AG10803 (cell line): ENCODE measurements at places on chromosomes 12 and 14.

GRCh38 chr12:42539696-42540095 is 49.9 kb downstream of the PRICKLE1 start:
- peak; percentile 13 for DNase-seq

- no peak for DNase-seq
Measured at GRCh38 chr14:69828354-69828753, 31.3 kb upstream of the SLC10A1 start.

- DNase-seq: peak; percentile 77
Measured at GRCh38 chr12:46264057-46264456, 4.8 kb downstream of the SLC38A1 start.

DNA sequence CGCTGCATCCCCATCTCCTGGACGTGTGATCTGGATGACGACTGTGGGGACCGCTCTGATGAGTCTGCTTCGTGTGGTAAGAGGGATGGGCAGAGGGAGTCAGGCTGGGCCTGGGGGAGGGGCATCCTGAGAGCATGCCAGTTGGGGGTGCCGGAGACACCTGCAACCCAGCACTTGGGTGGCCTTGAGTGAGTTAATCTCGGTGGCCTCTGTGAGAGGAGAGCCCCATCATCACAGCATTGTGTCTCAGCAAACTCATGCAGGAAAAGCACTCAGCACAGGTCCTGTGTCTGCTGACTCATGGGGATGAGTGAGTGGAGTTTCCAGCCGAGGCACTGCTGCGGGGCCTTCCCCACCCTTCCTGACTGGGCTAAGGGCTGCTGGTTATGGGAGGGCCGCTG is 19.6 kb upstream of the LRP1-AS start:
- peak; percentile 59 for DNase-seq

GRCh38 chr14:34569750-34570149 is 30.2 kb upstream of the EAPP start:
- peak; percentile 44 for DNase-seq

DNA sequence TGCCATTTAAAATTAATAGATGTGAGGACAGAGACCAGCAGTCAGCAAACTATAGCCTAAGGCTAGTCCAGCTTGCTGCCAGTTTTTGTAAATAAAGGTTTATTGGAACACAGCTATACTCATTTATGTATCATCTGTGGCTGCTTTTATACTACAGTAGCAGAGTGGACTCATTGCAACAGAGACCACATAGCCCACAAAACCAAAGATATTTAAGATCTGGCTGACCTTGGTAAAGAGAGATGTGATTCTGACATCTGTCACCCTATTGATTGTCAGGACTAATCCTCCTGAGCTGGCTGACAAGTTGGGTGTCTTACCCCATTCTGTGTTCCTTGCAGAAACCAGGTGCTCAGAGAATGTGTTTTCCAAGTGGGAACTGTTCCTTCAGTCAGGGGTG is 99.9 kb downstream of the BEGAIN start:
- DNase-seq: no peak

- no peak for DNase-seq
Measured at GRCh38 chr14:64604881-64605280, 55.1 kb downstream of the PPP1R36 start.

DNA sequence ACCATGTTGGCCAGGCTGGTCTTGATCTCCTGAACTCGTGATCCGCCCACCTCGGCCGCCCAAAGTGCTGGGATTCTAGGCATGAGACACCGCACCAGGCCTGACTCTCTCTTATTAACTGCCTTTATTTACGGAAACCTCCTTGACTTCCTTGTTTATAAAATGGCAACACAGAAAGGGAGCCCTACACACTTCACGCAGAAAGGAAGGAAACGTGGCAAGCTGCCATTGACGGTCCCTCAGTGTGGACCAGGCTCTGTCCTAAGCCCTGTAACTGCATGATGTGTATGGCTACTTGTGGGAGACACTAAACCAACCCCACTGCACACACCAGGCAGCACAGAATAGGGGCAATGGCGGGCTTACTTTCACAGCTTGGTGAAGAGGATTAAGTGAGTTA is 11.7 kb downstream of the CINP start:
- no peak for DNase-seq

DNA sequence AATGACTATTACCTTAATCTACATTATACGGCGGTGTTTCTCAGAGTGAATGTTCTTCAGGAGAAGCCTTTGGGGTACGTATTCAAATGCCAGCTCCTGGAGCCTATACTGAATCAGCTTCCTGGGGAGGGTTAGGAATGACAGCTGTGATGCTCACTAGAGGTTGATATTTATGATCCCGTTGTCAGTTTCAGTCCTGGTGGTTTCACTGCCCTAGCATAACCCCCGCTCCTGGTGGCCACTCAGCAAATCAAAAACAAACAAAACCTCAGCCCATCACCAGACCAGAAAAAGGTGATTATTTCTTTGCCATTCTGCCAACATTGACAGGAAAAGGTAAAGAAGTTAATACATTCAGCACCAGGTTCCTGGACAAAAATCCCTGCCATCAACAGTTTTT is 136.5 kb upstream of the CRY1 start:
- no peak for DNase-seq

DNA sequence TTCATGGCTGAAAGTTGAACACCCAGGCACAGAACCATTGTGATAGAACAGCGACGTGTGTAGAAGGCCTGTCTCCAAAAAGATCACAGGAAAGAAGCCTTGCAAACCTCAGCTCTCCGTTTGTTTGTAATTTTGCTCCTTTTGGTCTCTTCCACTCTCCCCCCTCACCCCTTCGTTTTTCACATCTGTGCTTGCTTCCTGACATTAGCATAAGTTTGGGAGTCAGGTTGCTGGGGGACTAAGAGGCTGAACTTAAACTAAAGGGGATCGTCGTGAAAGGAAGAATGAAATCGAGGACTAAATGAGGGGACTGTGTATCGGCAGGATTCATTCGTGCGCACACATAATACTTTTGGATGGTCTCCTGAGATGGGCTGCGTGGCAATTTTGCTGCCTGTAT is 200.6 kb downstream of the BCAT1 start:
- DNase-seq: no peak

DNA sequence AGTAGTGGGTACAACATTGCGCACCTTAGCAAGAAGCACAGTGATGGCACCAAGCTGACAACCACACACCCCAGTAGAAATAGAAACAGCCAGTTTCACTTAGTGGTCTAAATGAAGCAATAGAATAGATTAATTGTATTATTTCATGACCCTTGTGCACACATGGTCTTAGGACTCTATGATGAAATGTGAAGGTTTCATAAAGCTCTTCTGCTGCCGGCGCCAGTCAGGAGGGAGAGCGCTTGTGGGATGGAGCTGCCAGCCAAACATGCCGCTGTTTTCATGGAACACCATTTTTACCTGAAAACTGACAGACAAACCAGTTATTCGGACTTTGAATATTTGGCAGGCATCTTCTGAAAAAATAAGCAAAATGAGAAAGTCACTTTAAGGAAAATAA is 100.0 kb downstream of the PPP2R5C start:
- no peak for DNase-seq

DNA sequence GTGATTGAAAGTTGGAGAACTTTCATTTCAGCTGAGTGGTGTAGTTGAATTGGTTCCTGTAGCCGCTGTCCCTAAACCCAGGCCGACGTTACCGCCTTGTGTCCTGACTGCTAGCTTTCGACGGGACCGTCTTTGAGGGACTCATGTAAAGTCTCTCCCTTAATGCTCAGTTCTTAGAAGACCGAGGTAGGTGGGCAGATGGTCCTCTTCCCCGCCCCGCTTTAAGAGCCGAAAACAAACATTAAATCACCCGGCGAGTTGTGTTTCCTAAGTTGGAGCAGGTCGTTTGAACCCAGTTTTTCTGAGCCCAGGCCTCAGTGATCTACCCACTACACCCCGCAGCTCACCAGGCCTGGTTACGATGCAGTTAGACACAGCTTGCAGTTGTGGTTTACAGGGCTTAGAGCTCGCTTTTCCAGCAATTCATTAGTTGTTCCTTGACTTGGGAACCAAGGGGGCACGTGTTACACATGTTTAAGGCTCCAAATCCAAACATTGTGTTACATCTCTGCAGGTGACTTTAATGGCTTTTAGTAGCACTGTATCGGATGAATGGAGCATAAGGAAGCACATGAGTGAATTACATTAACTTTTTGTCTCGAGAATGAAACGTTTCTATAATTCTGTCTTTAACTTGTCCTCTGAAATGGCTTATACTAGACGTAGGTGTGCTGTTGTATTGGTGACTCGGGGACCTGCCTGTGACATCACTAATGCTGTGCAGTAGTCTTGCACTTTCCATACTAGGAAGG is 790 bp downstream of the NEDD1 start:
- DNase-seq: peak; percentile 26

GRCh38 chr14:50926851-50927386 is 17.4 kb downstream of the PYGL start:
- DNase-seq: no peak

DNA sequence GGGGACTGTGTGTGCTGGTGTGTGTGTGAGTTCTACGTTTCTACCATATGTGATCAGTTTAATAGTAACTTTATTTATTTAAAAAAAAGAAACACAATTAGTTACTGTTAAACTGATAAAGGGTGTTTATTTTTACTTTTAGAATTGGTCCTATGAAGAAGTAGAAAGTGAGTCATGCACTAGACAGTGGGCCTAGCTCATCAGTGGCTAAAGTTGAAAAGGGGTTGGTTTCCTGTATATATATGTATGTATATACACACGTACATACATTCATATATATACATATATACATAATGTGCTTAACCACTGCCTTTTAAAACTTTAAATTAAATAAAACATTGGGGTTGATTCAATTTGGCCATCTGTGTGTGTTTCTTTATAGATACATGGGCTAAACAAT is 68.8 kb upstream of the TMEM263 start:
- DNase-seq: no peak

DNA sequence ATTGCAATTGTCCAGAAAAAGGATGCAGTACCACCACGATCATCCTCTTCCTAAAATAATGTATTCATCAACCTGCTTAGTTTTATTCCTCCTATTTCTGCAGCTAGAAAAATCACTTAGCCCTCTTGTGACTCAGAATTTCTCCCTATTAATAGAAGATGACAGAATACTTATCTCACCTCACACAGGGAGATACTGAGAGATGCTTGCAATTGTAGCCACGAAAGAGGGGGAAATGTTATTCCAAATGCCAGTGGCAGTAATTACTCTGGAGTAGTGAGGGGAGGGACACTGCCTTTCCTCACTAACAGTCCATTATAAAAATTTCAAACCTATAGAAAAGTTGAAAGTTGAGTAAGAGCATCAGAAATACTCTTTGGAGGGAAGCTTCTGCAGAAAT is 11.8 kb upstream of the DUSP6 start:
- DNase-seq: no peak

- DNase-seq: no peak
Measured at GRCh38 chr14:90490720-90491050, 93.9 kb downstream of the CALM1 start.

GRCh38 chr14:86057018-86057667 is 527.2 kb downstream of the FLRT2 start:
- DNase-seq: peak; percentile 23

DNA sequence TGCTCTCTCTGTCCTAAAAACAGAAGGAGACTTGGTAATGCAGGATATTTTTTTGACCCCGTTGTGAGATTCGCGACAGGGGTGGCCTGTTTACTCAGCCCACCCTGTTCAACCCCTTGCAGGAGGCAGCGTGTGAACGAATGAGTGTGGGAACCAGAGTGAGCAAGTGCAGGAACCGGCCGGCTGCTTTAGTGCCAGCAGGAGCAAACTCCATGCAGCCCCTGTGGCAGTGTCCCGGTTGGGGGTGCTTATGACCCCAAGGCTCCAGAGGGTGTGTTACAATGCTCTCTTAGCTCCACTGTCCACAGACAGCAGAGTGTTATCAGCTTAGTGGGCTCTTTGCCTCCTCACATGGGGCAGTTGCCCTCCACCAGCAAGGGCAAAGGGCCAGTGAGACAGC is 225.2 kb downstream of the ETNK1 start:
- no peak for DNase-seq

DNA sequence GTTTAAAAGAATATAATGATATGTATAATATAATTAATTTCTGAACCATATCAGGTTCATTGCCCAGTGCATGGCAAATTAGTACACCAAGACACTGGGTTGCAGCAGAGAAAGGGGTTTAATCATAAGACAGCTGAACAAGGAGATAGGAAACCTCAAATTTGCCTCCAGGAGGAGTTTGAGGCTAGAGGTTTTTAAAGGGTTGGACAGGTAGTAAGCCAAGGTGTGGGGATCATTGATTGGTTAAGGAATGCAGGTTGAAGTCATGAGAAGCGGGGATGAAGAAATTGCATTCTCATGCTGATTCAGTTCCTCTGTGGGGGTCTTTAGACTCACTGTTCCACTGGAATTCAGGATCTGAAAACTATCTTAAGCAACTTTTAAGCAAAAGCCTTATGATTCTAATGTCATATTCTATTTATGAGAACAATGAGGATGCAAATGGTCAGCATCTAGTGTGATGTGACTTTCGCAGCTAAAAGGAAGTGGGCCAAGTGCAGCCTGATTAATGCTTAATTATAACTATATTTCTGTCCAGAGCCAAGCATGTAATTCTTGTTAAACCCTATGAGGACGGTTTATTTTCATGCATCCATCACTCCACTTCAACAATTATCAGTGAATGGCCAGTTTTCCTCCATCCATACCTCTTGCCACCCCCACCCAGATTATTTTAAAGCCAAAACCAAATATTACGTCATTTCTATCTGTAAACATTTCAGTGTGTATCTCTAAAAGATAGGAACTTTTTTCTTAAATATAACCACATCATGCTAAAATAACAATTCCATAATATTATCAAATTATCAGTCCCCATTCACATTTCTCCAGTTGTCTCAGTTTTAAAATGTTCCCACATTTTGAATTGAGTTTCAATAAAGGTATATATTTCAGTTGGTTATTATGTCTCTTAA is 14.9 kb downstream of the RNF212B start:
- DNase-seq: no peak

- peak; percentile 18 for DNase-seq
Measured at GRCh38 chr12:58296863-58297262, 355.5 kb downstream of the ATP23 start.

- DNase-seq: peak; percentile 3
Measured at GRCh38 chr12:87413784-87414183, 615.4 kb downstream of the C12orf50 start.

- DNase-seq: no peak
Measured at GRCh38 chr12:41972196-41972595, 172.5 kb downstream of the GXYLT1 start.

- no peak for DNase-seq
Measured at GRCh38 chr14:75329369-75329768, 50.7 kb downstream of the FOS start.

DNA sequence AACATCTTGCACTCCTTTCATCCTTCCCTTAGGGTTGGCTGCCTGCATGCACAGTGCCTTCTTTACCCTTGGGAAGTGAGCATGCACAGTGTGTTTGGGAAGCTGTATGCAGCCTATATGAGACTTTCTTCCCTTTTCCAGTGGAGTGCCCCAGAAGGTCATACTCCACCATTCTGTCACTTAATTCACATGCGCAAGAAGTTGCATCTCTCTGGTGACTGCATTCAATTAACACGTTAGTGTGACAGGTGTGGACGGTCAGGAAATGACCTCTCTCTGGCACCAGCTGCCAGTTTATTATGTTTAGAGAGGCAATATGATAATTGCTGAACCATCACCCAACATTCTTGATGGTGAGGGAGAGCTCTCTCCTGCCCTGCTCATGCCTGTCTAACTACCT is 770.0 kb downstream of the FLRT2 start:
- DNase-seq: no peak

GRCh38 chr12:22399464-22400180 is 65.1 kb upstream of the ST8SIA1 start:
- DNase-seq: no peak

GRCh38 chr12:105993766-105994555 is 144.8 kb downstream of the NUAK1 start:
- DNase-seq: no peak

- DNase-seq: no peak
Measured at GRCh38 chr14:71985538-71986189, 53.4 kb downstream of the RGS6 start.

- peak; percentile 72 for DNase-seq
Measured at GRCh38 chr14:75283162-75283832, 4.7 kb downstream of the FOS start.
